Adrenal gland (tissue), 19 donors: ENCODE measurements at places on chromosomes 6 and 20. TPM values are rescaled to one million over a fixed set of nuclear protein-coding genes. Genes with fewer than 3 reads are reported as not detected.

The MEP1A gene
- not detected for total RNA-seq

The BTBD3 gene
- total RNA-seq = 75.7 TPM

The BMP7 gene
- total RNA-seq = not detected

The MROH8 gene
- total RNA-seq = 3.3 TPM

The VSX1 gene
- 0.06 TPM for total RNA-seq

The NOTCH4 gene
- total RNA-seq = 7.1 TPM
